ENCODE measurements at places on chromosomes 12 and 14.
A peak's percentile ranks its signal among the peaks of the same experiment; 100 is the strongest.

- H3K27me3 ChIP-seq = no peaks in the 10 kb centered on the region
- DNase-seq = no peak
- H3K4me1 ChIP-seq = no peaks in the 10 kb centered on the region
- no peaks in the 10 kb centered on the region for H3K36me3 ChIP-seq
Measured at GRCh38 chr14:50736932-50737419, 68.9 kb upstream of the SAV1 start.

GRCh38 chr12:108766294-108766693 lies 35.0 kb upstream of the CORO1C start:
- no peak overlapping the region for H3K4me3 ChIP-seq
- no peaks in the 10 kb centered on the region for H3K4me1 ChIP-seq
- H3K27ac ChIP-seq = no peak overlapping the region

DNA sequence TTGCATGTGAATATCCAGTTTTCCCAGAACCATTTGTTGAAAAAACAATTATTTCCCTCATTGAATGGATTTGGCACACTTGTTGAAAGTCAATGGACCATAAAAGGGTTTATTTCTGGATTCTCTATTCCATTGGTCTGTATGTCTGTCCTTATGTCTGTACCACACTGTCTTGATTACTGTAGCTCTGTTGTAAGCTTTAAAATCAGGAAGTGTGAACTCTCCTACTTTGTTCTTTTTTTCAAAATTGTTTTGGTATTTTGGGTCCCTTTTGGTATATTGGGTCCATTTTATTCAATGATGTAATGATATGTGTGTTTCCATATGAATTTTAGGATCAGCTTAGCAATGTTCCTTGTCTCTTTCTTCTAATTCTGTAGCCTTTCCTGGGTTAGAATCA lies 64.8 kb downstream of the PPP2R5C start:
- peaks cover 30% of the 10 kb centered on the region for H3K4me1 ChIP-seq
- peak overlapping the region; percentile 85 for H3K27ac ChIP-seq
- no peaks in the 10 kb centered on the region for H3K27me3 ChIP-seq

- DNase-seq = no peak
- H3K4me1 ChIP-seq = no peaks in the 10 kb centered on the region
- no peak overlapping the region for H3K4me3 ChIP-seq
- H3K36me3 ChIP-seq = no peaks in the 10 kb centered on the region
Measured at GRCh38 chr12:6253278-6253677, 53.1 kb downstream of the CD9 start.

DNA sequence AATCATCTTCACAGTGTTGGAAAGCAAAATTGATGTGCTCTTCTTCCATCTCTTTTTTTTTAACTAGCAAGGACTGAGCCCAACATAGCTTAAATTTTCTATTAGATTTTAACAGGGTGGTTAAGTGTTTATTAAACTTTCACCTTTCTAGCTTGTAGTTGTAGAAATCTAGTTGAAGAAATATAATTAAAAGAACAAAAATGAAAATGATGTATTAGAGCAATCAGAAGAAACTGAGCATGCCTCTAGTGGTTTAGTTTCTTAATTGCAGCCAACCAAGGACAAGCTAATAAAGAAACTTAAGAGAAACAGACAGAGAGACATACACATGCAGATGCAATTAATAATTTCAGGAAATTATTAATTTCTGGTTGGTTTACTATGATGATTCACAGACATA lies 673.0 kb upstream of the LMO3 start:
- H3K36me3 ChIP-seq = no peaks in the 10 kb centered on the region
- DNase-seq = no peak
- H3K4me1 ChIP-seq = no peaks in the 10 kb centered on the region
- no peaks in the 10 kb centered on the region for H3K27me3 ChIP-seq
- H3K27ac ChIP-seq = no peak overlapping the region
- no peak overlapping the region for H3K4me3 ChIP-seq

- H3K27ac ChIP-seq = no peak overlapping the region
- no peaks in the 10 kb centered on the region for H3K4me1 ChIP-seq
- H3K27me3 ChIP-seq = no peaks in the 10 kb centered on the region
- no peak for DNase-seq
Measured at GRCh38 chr14:89625244-89625713, 208.2 kb upstream of the FOXN3 start.

- DNase-seq = no peak
- H3K27ac ChIP-seq = no peak overlapping the region
- no peaks in the 10 kb centered on the region for H3K27me3 ChIP-seq
- no peaks in the 10 kb centered on the region for H3K4me1 ChIP-seq
- no peak overlapping the region for H3K4me3 ChIP-seq
Measured at GRCh38 chr14:55180434-55180833, 11.0 kb downstream of the DLGAP5 start.

DNA sequence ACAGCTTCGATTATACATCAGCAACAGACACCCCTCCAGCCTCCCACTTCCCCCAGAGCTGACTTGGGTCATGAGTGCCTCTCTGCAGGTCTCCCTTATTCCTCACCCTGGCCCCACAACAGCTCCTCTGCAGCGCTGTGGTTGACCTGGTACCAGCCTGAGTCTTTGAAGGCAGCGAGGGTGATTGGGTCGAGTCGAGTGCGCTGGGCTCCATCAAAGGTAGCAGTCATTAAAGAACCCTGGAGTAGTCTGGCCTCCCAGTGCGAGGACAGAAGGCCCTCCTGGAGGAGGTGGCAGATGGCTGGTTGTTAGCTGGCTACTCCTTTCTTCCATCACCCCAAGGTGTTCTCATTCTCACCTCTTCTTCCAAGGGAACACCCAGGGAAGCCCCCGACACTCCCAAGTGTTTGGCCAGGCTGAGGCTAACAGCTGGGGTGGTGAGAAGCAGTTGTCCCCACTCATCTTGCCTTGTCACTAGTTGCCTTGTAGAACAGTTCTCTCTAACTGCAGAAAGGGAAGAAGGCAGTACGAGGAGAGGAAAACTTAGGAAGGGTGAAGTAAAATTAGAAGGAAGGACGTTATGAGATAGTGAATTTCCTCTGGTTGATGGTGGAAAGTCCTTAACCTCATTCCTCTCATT lies 2.7 kb downstream of the CIROP start:
- H3K4me3 ChIP-seq = no peak overlapping the region
- DNase-seq = no peak
- H3K27me3 ChIP-seq = no peaks in the 10 kb centered on the region
- H3K27ac ChIP-seq = no peak overlapping the region
- H3K4me1 ChIP-seq = peaks cover 5% of the 10 kb centered on the region

- H3K27ac ChIP-seq = no peak overlapping the region
- no peaks in the 10 kb centered on the region for H3K27me3 ChIP-seq
- H3K4me3 ChIP-seq = no peak overlapping the region
- peaks cover 6% of the 10 kb centered on the region for H3K4me1 ChIP-seq
Measured at GRCh38 chr12:31897781-31898503, 61.3 kb upstream of the RESF1 start.

- no peak overlapping the region for H3K27ac ChIP-seq
- no peak overlapping the region for H3K4me3 ChIP-seq
- H3K4me1 ChIP-seq = no peaks in the 10 kb centered on the region
- H3K27me3 ChIP-seq = no peaks in the 10 kb centered on the region
Measured at GRCh38 chr12:41966001-41966400, 178.7 kb downstream of the GXYLT1 start.

DNA sequence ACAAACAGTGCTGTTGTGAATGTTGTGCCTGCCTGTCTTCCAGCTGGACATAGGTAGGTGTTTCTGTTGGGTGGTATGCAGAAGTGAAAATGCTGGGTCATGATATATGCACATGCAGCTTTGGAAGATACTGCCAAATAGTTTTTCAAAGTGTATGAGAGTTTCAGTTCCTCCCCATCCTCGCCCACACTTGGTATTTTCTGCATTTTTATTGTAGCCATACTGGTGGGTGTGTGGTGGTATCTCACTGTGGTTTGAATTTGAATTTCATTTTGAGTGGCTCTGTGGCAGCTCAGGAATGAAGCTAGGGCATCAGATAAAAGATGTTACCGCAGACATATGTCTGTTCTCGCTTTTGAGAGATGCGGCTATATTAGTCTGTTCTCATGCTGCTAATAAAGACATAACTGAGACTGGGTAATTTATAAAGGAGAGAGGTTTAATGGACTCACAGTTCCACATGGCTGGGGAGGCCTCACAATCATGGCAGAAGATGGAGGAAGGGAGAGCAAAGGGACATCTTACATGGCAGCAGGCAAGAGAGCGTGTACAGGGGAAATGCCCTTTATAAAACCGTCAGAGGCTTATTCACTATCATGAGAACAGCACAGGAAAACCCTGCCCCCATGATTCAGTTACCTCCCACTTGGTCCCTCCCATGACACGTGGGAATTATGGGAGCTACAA lies 183.1 kb downstream of the CAND1 start:
- no peaks in the 10 kb centered on the region for H3K36me3 ChIP-seq
- H3K27ac ChIP-seq = no peak overlapping the region
- no peak overlapping the region for H3K4me3 ChIP-seq
- H3K4me1 ChIP-seq = peaks cover 6% of the 10 kb centered on the region
- H3K27me3 ChIP-seq = no peaks in the 10 kb centered on the region

DNA sequence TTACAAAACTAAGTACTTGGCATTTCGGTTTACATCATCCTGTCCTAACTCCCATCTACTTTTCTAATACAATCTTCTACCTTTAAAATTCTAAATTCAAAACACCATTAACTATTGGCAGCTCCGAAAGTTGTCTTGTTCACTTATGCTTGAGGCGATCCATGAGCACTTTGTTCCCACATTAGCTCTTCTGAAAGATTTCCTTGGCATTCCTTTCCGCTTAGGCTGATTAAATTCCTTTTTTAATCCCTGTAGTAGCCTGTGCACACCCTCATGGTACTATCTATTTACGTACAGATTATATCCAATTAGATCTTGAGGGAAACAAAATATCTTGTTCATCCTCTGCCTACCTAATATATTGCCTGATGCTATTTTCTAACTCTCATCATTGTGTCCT lies 480.7 kb downstream of the PRKD1 start:
- H3K27me3 ChIP-seq = no peaks in the 10 kb centered on the region
- no peak overlapping the region for H3K27ac ChIP-seq
- DNase-seq = no peak
- H3K4me3 ChIP-seq = no peak overlapping the region
- no peaks in the 10 kb centered on the region for H3K4me1 ChIP-seq
- no peaks in the 10 kb centered on the region for H3K36me3 ChIP-seq

DNA sequence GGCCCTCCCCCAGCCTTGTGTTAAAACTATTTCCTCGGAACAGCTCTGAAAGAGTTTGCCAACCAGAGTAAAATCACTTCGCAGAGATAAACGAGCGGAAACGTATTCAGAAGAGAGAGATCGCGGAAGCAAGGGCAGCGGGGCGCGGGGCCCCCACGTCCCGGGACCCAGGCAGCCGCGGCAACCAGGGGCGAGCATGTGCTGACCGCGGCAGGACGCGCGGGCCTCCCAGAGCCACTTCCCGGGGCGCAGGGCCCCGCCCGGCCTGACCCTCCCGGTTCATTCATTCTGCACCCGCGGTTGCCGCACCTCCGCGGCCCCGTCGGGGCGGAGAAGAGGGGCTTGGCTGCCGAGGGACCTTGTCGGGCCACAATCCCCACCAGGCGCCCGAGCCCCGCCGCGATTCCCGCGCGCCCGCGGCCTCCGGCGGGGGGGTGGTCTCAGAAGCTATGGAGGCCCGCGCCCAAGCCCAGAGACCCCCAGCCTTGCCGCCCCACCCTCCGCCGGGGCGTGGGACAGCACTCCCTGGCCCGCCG lies 598 bp downstream of the UBE2N start:
- H3K36me3 ChIP-seq = no peaks in the 10 kb centered on the region
- H3K27me3 ChIP-seq = no peaks in the 10 kb centered on the region
- peak overlapping the region; percentile 99 for H3K4me3 ChIP-seq

DNA sequence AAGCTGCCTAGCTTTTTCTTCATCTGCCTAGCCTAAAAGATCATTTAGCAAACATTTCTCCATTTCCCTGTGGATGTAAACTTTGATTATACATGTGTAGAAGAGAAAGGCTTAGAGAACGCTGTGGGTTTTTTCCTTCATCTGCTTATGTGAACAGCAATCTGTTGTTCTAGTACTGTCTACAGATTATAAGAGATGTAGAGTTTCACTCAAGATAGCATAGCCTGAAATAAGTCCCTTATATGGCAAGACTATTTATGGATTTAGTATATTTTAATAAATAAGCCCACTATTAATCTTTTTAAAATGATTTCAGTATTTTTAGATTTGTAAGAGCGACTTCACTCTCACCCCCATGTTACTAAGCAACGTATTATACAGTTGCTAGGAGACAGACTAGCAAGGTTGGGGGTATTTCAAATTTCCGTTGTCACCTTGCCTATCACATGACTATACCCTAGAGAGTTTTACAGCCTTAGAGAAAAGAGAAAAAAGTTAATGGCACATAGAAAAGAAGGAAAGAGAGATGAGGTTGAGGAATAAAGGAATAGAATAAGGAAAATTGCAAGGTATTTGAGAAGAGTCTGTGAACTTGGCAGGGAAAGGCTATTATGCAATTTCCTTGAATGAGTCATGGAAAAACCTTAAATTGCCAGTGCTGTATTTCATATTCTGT lies 12.2 kb upstream of the TUBA1A start:
- H3K27me3 ChIP-seq = no peaks in the 10 kb centered on the region
- H3K4me1 ChIP-seq = peaks cover 44% of the 10 kb centered on the region
- DNase-seq = peak; percentile 61

GRCh38 chr14:66121859-66122258 lies 364.3 kb upstream of the CCDC196 start:
- H3K4me1 ChIP-seq = no peaks in the 10 kb centered on the region
- no peaks in the 10 kb centered on the region for H3K36me3 ChIP-seq
- no peak overlapping the region for H3K4me3 ChIP-seq
- no peak for DNase-seq
- no peak overlapping the region for H3K27ac ChIP-seq

DNA sequence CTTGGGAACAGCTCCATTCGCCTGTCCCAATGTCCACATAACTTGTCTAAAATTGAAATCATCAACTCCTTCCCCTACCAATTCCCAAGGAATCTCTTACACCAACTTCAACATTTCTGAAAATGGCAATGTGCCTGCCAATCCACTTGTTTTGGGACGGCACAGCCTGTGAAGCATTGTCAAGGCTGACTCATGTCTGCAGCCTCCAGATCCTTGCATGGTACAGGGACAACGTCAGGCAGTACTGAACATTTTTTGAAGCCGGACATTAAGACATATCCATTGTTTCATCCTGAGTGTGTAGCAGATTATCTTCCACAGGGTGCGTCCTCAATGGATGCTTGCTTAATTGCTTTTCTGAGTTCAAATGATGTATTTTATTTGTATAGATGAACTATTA lies 794.1 kb downstream of the BCL11B start:
- H3K4me1 ChIP-seq = no peaks in the 10 kb centered on the region
- no peak for DNase-seq
- H3K4me3 ChIP-seq = no peak overlapping the region
- H3K27me3 ChIP-seq = no peaks in the 10 kb centered on the region
- no peak overlapping the region for H3K27ac ChIP-seq
- no peaks in the 10 kb centered on the region for H3K36me3 ChIP-seq

GRCh38 chr12:53492188-53492587 lies 7.1 kb downstream of the MAP3K12 start:
- H3K36me3 ChIP-seq = no peaks in the 10 kb centered on the region
- H3K27me3 ChIP-seq = no peaks in the 10 kb centered on the region
- DNase-seq = no peak
- H3K27ac ChIP-seq = peak overlapping the region; percentile 91
- peaks cover 28% of the 10 kb centered on the region for H3K4me1 ChIP-seq
- H3K4me3 ChIP-seq = peak overlapping the region; percentile 57
